ENCODE measurements at places on chromosomes 2 and 18.

- no peak for DNase-seq
These were observed 1.8 kb upstream of the ABCA12 start for GRCh38 chr2:215140166-215140707.

DNA sequence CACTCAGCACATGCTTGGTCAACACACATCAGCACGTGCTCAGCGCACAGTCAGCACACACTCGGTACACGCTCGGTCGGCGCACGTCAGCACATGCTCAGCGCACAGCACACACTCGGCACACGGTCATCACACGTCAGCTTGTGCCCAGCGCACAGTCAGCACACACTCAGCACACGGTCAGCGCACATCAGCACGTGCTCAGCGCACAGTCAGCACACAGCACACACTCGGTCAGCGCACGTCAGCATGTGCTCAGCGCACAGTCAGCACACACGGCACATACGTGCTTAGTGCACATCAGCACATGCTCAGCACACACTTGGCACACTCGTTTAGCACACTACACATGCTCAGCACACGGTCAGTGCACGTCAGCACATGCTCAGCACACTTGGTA is 49.7 kb upstream of the NFATC1 start:
- DNase-seq: no peak

- no peak for DNase-seq
These were observed 102.0 kb downstream of the MAP2 start for GRCh38 chr2:209525834-209526281.

GRCh38 chr18:7116001-7116730 is 1.4 kb downstream of the LAMA1 start:
- DNase-seq: no peak

GRCh38 chr18:33749834-33750233 is 171.8 kb downstream of the ASXL3 start:
- DNase-seq: no peak

- DNase-seq: no peak
These were observed 117.3 kb downstream of the MIB1 start for GRCh38 chr18:21857871-21858270.
